Activated CD4-positive, alpha-beta memory T cell treated with anti-CD3 and anti-CD28 coated beads, Interleukin-2, amount 10 ng/mL, durations not matched to agents 7 days and 5 days (primary cell): ENCODE measurements at places on chromosomes 1 and 21. TPM values are rescaled to one million over a fixed set of nuclear protein-coding genes. Genes with fewer than 3 reads are reported as not detected.
A peak's percentile ranks its signal among the peaks of the same experiment; 100 is the strongest.

PBX1 gene
- 0.23 TPM for total RNA-seq

DCST2 gene
- total RNA-seq, result 0.18 TPM

FAM20B gene
- 25.5 TPM for total RNA-seq

FLAD1 gene
- 35.1 TPM for total RNA-seq

PGLYRP3 gene
- not detected for total RNA-seq

RASAL2 gene
- not detected for total RNA-seq

ACTN2 gene
- not detected for total RNA-seq

FCGR2B gene
- 0.25 TPM for total RNA-seq

CELA2B gene
- not detected for total RNA-seq

CFHR4 gene
- not detected for total RNA-seq

DISC1 gene
- total RNA-seq, result 18.0 TPM

OR2G2 gene
- total RNA-seq, result not detected

- DNase-seq, result no peak
- H3K27me3 ChIP-seq, result no peaks in the 10 kb centered on the region
- H3K27ac ChIP-seq, result no peak overlapping the region
- no peak overlapping the region for H3K4me3 ChIP-seq
Observed at GRCh38 chr1:163933437-163933836, 611.7 kb downstream of the NUF2 start.

GRCh38 chr21:29213513-29214385 lies 83.3 kb downstream of the MAP3K7CL start:
- no peak for DNase-seq
- no peaks in the 10 kb centered on the region for H3K36me3 ChIP-seq
- H3K27ac ChIP-seq, result no peak overlapping the region
- H3K27me3 ChIP-seq, result no peaks in the 10 kb centered on the region
- peaks cover 6% of the 10 kb centered on the region for H3K4me1 ChIP-seq
- no peak overlapping the region for H3K4me3 ChIP-seq

DNA sequence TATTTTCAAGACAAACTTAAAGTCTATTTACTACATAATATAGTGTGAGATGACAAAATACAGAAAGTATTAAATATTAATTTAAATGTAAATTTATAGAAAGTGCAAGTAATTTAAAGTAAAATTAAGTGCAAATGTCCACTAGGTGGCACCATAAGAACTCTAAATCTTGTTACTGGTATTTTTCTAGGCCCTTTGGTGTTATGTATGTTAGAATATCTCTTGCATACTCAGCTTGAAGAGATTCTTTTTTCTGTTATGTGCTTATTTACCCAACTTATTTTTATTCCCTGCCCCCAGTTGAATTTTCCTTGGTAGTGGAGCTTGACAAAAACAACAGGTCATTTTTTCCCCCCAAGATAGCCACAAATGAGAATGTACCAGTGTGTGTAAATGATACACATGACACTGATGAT lies 71.5 kb downstream of the RPS6KC1 start:
- H3K27me3 ChIP-seq, result no peaks in the 10 kb centered on the region
- no peak for DNase-seq
- no peak overlapping the region for H3K4me3 ChIP-seq
- no peak overlapping the region for H3K27ac ChIP-seq

- H3K36me3 ChIP-seq, result no peaks in the 10 kb centered on the region
- H3K4me3 ChIP-seq, result no peak overlapping the region
- H3K4me1 ChIP-seq, result no peaks in the 10 kb centered on the region
- no peak overlapping the region for H3K27ac ChIP-seq
Observed at GRCh38 chr21:37026499-37026898, 20.0 kb downstream of the RIPPLY3 start.

DNA sequence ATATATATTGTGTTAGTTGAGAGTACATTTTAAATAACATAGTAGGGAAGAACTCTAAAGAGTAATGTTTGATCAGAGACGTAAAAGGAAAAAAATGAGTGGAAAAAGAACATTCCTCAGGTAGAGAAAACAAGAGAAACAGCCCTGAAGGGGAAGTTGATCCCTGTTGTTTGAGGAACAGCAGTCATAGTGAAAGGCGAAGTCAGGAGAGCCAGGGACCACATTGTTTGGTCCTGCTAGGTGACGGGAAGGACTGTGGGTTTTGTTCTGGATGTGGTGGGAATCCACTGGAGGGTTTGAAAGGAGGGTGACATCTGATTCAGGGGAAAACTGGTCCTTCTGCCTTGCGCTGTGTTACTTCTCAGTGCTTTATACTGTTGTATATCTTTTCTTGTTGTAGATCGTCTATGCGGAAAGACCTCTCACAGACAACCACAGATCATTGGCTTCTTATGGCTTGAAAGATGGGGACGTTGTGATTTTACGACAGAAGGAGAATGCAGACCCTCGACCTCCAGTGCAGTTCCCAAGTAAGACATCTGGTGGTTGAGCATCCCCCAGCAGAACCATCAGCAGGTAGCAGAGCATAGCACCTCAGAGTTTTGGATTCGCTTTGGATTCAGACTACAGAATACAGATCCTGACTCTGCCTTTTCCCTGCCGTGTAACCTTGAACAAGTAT lies 9.2 kb downstream of the DDI2 start:
- peaks cover 51% of the 10 kb centered on the region for H3K36me3 ChIP-seq
- no peak overlapping the region for H3K4me3 ChIP-seq
- DNase-seq, result no peak
- H3K27ac ChIP-seq, result no peak overlapping the region

- H3K27ac ChIP-seq, result no peak overlapping the region
- DNase-seq, result no peak
- H3K4me3 ChIP-seq, result no peak overlapping the region
- peaks cover 16% of the 10 kb centered on the region for H3K4me1 ChIP-seq
Observed at GRCh38 chr1:43952731-43953346, 6.1 kb downstream of the IPO13 start.

- no peak overlapping the region for H3K27ac ChIP-seq
- no peaks in the 10 kb centered on the region for H3K36me3 ChIP-seq
- no peaks in the 10 kb centered on the region for H3K4me1 ChIP-seq
- peaks cover 9% of the 10 kb centered on the region for H3K27me3 ChIP-seq
Observed at GRCh38 chr1:66562561-66562960, 28.6 kb downstream of the SGIP1 start.

DNA sequence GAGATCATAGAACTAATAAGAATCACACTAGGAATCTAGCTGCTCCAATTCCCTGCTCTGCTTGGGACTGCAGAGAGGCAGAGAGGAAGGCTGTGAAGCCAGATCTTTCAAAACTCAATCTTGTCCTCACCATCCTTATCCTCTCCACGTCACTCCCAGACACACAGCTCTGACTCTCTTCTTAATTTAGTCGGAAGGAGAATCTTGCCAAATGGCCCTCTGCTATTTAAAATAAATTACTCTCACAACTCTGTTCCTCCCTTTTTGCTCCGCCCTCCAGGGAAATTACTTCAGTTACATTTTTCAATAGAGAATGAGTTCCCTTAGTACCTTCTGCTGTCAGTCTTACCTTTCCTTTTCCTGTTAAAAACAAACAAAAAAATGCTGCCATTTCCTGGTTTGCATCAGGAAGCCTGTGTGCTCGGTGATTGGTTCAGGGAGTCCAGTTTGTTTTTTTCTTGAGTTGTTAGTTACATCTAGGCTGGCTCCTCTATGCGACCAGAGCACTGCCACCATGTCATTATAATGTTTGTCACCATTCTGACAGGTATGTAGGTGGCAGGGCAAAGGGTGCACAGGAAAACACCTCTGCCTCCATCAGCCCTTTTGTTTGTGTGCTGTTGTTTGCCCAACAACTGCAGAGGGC lies 80.1 kb downstream of the FCRL5 start:
- no peaks in the 10 kb centered on the region for H3K4me1 ChIP-seq
- H3K4me3 ChIP-seq, result no peak overlapping the region
- peaks cover 15% of the 10 kb centered on the region for H3K27me3 ChIP-seq
- no peak for DNase-seq
- no peaks in the 10 kb centered on the region for H3K36me3 ChIP-seq
- H3K27ac ChIP-seq, result no peak overlapping the region

GRCh38 chr1:169245706-169246105 lies 121.9 kb downstream of the NME7 start:
- no peak for DNase-seq
- H3K4me3 ChIP-seq, result no peak overlapping the region
- no peaks in the 10 kb centered on the region for H3K4me1 ChIP-seq
- no peak overlapping the region for H3K27ac ChIP-seq

DNA sequence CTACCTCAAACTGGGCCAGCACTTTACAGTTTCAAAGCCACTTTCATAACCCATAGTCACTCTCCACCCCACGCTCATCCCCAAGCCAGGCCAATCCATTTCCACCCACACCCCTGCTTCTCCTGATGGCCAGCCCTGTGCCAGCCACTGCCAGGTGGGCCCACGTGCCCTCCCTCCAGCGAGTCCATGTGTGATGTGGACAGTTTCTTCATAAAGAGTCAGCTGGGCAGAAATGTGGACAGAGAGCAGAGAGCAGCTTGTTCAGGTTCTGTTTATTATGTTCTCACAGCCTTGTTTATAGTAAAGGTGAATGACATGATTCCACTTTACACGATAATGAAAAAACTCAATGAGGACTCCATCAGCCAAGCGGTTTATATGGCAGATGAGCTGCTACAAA lies 37.4 kb upstream of the RGS16 start:
- DNase-seq, result no peak
- H3K4me1 ChIP-seq, result no peaks in the 10 kb centered on the region
- H3K36me3 ChIP-seq, result no peaks in the 10 kb centered on the region

- H3K36me3 ChIP-seq, result peaks cover 53% of the 10 kb centered on the region
- H3K4me3 ChIP-seq, result peak within 1 kb of the TSS; percentile 73
- peak within 1 kb of the TSS; percentile 98 for H3K27ac ChIP-seq
- peaks cover 86% of the 10 kb centered on the region for H3K4me1 ChIP-seq
Observed at GRCh38 chr1:44808063-44808937, at the start of gene BTBD19. Gene BTBD19 (plus strand): TSS chr1:44808523. CDS start chr1:44808821, 298 bp downstream.

DNA sequence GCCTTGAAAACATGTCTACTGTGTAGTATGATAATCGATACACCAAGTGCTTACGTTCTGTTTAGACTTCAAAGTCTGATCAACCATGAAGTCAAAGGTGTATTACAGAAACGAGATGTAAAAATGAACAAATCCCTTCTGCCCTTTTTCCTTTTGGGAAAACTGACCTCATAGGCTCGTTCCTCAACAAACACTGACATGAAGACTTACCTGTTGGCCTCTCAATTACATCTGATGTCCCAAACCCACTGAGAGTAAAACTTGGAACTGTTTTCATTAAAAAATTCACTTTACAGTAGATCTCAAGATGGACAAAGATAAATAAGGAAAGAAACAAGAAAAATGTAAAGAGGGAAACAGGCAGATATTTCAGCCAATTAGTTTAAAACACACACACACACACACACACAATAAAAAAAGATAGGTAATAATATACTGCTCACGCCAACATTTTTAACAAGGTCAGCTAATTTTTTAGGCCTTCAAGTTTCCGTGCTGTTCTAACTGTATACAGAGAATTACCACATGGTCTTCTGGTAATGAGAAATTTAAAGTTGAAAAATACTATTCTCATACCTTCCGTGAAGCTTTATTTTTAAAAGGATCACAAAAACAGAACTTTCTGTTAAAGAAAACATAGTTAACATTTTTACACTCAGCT lies 2.1 kb downstream of the HMGN1 start:
- DNase-seq, result no peak
- H3K4me1 ChIP-seq, result peaks cover 43% of the 10 kb centered on the region
- peak overlapping the region; percentile 71 for H3K4me3 ChIP-seq
- H3K27ac ChIP-seq, result peak overlapping the region; percentile 58

- no peak overlapping the region for H3K4me3 ChIP-seq
- H3K36me3 ChIP-seq, result peaks cover 7% of the 10 kb centered on the region
- H3K27me3 ChIP-seq, result peaks cover 6% of the 10 kb centered on the region
Observed at GRCh38 chr1:1894354-1895059, 3.6 kb upstream of the GNB1 start.

DNA sequence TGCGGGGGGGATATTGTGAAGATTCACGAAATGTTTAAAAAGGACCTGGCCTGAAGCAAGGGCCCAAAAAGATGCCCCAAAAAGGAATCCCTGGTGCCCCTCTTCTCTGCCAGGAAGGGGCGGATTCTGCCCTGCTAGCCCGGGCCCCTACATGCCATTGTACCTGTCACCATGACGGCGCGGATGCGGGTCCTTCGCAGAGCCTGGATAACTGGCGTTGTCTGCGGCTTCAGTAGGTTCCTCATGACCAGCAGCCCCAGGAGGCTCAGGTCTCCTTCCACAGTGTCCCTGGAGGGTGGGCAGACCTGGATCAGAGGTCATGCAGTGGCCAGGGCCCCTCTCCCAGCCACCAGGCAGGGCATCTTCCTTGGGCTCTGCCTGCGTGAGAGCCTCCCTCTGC lies 11.2 kb upstream of the MFAP2 start:
- H3K27ac ChIP-seq, result no peak overlapping the region
- no peaks in the 10 kb centered on the region for H3K27me3 ChIP-seq
- peaks cover 13% of the 10 kb centered on the region for H3K36me3 ChIP-seq
- H3K4me3 ChIP-seq, result no peak overlapping the region
- H3K4me1 ChIP-seq, result no peaks in the 10 kb centered on the region

- no peak for DNase-seq
- H3K4me1 ChIP-seq, result peaks cover 45% of the 10 kb centered on the region
- H3K4me3 ChIP-seq, result peak overlapping the region; percentile 15
- no peaks in the 10 kb centered on the region for H3K27me3 ChIP-seq
Observed at GRCh38 chr21:46639489-46640386, 4.3 kb downstream of the PRMT2 start.

DNA sequence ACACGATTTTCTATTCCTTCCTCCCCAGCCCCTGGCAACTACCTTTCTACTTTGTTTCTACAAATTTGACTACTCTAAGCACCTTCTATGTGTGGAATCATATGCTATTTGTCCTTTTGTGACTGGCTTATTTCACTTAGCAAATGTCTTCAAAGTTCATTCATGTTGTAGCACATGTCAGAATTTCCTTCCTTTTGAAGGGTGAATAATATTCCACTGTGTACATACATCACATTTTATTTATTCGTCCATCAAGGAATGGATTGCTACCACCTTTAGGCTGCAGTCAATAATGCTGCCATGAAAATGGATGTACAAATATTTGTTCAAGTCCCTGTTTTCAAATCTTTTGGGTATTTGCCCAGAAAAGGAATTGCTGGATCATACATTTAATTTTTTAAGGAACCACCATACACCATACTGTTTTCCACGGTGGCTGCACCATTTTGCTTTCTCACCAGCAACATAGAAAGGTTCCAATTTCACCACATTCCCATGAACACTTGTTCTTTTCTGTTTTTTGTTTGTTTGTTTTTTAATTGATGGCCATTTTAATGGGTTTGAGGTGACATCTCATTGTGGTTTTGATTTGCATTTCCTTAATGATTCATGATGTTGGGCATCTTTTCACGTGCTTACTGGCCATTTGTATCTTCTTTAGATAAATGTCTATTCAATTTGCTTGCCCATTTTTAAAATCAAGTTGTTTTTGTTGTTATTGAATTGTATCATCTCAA lies 3.3 kb upstream of the PDZK1 start:
- H3K27me3 ChIP-seq, result peaks cover 7% of the 10 kb centered on the region
- no peak for DNase-seq
- peaks cover 1% of the 10 kb centered on the region for H3K4me1 ChIP-seq
- no peak overlapping the region for H3K4me3 ChIP-seq
- no peak overlapping the region for H3K27ac ChIP-seq

DNA sequence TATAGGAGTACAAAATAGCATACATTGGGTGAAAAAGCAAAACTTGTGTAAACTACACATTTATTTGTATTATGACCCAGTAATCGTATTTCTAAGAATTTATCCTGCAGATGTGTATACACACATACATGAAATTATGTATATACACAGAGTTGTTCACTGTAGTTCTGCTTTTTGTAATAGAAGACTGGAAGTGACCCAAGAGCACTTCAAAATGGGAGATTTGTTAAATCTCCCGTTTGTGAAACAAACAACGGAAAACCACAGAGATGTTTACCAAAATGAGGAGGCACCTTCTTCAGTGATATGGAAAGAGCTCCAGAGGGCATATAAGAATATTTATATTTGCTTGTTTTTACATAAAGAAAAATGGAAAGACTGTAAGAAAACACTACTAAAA lies 18.0 kb upstream of the MNDA start:
- peaks cover 4% of the 10 kb centered on the region for H3K4me1 ChIP-seq
- H3K36me3 ChIP-seq, result no peaks in the 10 kb centered on the region
- no peak for DNase-seq
- H3K27ac ChIP-seq, result no peak overlapping the region
- no peaks in the 10 kb centered on the region for H3K27me3 ChIP-seq
